ENCODE measurements at places on chromosomes 1 and 21.

- no peak for DNase-seq
Measured at GRCh38 chr1:160658162-160658813, 11.4 kb upstream of the SLAMF1 start.

DNA sequence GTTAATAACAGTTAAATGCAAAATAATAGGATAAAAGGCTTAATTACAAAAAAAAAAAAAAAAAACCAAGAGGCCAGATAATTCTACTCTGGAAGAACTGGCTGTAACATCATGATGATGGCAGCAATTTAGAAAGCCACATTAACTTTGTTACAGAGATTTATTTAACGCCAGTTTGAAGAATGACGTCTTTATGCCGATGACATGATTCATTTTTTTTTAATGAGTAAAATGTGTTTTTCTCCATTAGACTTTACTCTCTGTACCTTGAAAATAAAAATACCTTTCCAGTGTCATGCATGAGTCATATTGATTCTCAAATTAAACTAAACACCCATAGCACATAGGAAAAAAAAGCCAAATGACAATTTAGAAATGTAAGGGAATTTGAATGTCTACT is 226.1 kb downstream of the RGS7 start:
- DNase-seq = no peak

DNA sequence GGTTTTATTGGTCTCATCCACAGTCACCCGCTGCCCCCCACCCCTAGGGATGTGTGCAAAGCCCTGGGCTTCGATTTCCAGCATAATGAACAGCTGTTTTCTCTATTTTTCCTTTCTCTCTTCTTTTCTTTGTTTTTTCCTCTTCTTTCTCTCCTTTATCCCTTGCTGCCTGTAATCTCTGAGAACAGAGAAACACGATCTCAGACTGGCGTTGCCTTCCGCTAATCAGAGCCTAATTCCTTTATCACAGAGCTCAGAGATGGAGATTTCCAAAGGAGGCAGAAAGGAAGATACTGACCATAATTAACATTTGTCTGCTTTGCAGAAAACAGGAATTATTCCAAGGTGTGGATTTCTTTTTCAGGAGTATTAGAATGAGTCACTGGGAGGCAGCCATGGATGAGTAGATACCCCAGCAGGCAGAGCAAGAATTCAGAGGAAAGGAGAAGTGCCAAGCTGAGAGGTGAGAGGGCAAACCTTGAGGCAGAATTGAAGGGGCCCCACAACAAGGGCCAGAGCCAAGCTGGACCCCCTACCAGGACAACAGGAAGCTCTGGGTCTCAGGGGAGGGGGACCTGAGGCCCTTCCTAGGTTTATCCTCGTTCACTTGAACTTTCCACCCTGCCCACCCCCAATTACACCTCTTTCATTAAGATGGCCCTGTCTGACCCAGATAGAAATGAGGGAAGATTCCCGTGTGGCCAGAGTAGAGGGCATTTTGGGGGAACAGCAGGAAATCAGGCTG is 33.3 kb downstream of the MATN1 start:
- no peak for DNase-seq

DNA sequence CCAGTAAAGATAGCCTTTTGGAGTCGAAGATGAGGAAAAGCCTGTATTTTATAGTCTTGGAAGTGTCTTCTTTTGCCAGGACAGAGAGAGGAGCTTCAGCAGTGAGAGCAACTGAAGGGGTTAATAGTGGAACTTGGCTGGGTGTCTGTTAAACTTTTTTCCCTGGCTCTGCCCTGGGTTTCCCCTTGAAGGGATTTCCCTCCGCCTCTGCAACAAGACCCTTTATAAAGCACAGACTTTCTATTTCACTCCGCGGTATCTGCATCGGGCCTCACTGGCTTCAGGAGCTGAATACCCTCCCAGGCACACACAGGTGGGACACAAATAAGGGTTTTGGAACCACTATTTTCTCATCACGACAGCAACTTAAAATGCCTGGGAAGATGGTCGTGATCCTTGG is at the start of gene VCAM1:
TSS of gene VCAM1 (plus strand) at position 253 of the 400 bp plus-strand sequence. CDS start at position 372, 119 bp downstream.
- DNase-seq = no peak

- no peak for DNase-seq
Measured at GRCh38 chr1:32200226-32201010, at the start of gene CCDC28B. Gene CCDC28B, plus strand, starts transcription at chr1:32200595. Its CDS starts 1,341 bp downstream, at chr1:32201936.

DNA sequence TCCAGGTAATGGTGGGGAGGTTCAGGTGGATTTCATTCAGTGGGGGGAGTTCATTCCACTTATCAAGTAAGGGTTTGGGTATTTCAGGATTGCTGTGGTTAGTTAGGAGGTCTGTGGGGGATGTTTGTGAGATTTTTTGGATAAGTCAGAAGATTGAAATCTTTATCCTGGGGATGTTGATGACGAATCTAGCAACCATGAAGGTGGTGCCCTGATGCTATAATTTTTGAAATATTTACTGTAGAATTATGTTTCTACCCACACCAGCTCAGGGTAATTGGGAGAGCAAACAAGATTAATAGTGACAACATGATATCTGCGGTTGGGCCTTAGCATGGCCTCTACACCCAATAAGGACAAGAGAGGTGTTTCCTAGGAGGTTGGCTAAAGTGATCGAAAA is 28.3 kb downstream of the SUCO start:
- no peak for DNase-seq

GRCh38 chr1:155081472-155082300 is 3.0 kb downstream of the EFNA3 start:
- no peak for DNase-seq

- DNase-seq = no peak
Measured at GRCh38 chr21:27805696-27806095, 838.8 kb upstream of the ADAMTS5 start.

DNA sequence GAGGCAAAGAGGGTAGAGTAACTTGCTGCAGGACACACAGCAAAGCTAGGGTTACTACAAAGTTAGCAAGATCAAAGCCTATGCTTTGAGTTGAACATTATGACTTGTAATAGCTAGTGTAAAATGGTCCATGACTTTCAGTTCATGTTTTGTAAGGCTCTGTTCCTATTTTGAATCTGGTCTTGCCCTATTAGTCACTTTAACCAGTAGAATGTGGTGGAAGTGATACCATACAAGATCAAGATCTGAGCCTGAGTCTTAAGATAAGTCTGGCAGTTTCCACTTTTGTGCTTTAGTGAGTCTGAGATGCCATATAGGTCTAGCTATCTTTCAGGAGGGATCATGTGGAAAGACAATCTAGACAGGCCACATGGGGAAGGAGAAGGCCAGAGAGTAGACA is 282.1 kb upstream of the BRINP3 start:
- DNase-seq = no peak

GRCh38 chr1:67085326-67085725 is 31.4 kb upstream of the SLC35D1 start:
- DNase-seq = no peak

- DNase-seq = no peak
Measured at GRCh38 chr21:35925497-35925896, 134.8 kb downstream of the SETD4 start.

GRCh38 chr1:58768971-58769808 is 14.7 kb downstream of the JUN start:
- no peak for DNase-seq
